ENCODE measurements at places on chromosomes 3 and 15.

DNA sequence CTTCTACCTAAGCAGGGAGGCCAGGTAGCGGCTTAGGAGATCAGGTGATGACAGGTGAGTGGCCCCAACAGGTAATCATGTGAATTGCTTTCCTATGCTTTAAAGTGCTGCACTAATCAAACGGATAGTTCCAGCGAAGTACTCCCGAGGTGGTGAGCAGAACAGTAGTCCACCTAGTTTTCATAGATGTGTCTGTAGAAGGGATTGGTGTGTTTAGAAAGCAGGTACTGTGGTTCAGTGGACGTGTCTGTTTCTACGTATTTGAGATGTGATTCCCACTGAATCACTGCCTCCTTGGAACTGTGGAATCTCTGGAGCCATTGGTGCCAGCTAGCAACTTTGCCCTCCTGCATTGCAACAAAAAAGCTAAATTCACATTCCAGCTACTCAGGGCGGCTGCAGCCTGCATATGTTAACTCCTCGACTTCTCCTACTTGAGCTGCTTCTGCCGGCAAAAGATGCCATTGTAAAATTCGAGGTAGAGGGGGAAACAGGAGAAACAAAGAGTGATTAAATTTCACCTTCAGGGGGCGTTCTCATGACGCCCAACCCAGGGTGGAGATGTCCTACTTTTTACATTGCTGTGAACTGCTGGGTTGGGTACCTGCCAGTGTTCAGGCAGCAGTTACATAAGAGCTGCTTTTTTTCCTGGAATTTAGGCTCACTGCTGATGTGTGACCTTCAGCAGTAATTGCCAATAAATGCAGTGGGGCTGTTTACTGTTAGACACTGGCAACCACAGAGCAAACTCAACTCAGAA is 227.3 kb downstream of the ITPR1 start:
- DNase-seq, result no peak

DNA sequence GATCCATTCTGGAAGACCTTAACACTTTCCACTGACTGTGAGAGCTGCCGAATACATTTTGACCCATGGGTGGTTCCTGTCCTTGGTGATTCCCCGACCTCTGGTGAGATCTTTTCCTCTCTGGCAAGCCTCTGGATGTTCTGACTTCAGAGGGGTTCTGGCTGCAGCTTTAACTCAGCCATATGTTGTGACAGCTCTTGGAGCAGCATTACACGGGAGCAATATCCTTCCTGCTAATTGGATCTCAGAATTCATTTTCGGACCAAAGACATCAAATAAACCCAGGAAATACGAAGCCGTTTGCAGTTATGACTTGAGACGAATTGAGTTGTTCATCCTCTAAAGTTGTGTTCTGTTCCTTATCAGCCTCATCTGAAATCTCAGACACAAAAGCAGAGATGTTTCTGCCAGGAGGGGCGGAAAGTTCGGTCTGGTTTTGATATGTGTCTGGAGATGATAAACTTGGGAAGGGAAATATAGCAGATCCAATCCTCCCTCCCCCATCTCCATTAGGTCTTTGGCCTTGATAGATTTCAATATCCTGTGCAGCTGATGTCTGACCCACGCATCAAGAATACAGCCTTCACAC is 10.0 kb downstream of the TMEM158 start:
- no peak for DNase-seq

GRCh38 chr15:88209111-88209510 is 47.4 kb downstream of the NTRK3 start:
- DNase-seq, result no peak

- DNase-seq, result no peak
These were observed 16.4 kb downstream of the FAM107A start for GRCh38 chr3:58560771-58561311.

GRCh38 chr15:63082366-63082765 is 39.3 kb upstream of the LACTB start:
- no peak for DNase-seq

DNA sequence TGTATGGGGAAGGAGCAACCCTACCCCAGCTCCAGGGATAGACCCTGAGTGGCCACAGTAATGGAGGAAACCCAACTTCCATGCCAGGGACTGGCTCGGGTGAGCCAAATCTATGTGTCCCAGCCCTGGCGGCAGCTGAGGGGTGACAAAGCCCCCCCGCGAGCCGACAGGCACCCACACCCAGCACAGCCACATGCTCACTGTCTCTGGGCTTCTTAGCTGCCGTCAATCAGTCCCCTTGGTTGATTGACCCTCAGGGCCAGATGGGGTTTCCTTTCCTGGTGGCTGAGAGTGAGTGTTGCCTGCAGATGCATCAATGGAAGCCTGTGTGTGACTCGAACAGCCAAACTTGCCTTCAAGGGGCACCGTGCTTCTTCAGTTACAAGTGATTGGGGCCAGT is 2.1 kb upstream of the OCA2 start:
- DNase-seq, result no peak

DNA sequence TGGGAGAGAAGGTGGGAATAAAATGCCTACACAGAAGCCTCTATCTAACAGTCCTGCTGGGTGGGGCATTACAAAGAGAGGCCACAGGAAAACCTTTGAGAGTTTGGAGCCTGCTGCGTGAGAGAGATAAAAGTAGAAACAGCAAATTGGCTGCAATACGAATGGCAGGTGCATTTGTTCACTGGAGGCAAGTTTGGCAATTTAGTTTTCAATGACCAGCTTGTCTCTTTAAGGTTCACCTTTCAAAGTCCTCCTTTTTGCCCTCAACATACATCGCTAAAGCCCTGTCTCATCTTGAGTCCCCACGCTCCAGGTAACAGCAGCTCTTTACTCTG is 405.7 kb downstream of the LSAMP start:
- DNase-seq, result no peak

DNA sequence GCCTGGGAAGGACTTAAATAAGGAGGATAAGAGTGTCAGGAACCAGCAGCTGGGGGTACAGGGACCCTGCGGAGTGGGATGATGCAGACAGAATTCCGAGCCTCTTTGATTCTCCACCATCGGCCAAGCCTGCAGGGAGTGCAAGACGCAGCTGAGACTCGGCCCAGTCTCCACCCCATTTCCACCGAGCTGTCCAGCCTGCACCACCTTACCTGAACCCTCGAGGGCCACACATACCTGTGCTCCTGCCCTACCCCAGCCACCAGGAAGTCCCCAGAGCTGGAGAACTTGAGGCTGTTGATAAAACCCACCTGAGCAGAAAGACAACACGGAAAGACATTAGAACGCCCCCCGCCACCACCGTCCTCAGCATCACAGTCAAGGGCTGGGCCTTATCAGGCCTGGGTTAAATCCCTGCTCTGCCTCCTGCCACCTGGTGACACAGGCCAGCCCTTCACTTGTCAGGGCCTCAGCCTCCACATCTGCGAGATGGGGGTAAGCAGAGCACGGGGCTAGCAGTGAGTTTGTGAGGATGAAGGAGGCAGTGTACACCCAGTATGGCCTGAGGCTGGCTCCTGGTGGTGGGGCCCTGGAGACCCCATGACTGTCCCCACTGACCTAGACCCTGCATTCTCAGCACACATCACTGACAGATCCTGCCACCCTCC is 8.1 kb downstream of the RRP9 start:
- no peak for DNase-seq

DNA sequence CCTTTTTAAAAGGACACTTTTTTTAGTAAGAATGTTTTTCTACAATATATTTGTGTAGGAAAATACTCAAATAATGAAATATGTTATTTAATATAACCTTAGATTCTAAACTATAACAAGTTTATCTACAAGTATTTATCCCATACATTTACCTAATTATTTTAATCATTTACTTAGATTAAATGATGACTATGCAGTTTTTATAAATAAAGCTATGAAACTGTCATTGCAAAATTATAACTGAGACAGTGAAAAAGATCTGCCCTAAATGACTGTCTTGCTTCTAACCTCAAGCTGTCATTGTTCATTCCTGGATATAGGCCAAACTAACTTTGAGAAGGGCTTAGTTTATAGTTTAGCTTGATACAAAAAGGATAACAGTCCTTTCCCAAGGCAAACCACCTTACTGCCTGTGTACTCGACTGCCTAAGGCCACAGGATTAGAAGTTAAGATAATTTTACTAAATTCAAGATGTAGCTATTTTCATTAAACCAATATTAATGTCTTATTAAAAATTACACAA is 84.1 kb downstream of the GLDN start:
- no peak for DNase-seq

DNA sequence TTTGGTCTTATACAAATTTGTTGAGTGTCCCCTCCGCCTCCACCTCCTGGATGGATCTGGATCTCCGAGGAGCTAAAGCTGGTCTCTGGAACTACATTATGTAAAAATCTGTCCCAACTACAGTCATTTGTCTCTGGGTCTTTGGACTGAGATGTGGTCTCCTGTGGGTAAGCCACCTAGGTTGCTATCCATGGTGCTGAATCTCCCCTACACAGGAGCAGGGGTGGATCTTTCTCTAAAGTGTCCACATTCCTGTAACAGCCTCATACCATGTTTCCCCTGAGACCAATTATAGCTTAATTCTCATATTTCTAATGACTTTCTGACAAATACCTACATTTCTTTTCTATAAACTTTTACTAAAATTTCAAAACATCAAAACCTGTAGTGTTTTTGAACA is 625.8 kb downstream of the TAFA4 start:
- DNase-seq, result no peak

DNA sequence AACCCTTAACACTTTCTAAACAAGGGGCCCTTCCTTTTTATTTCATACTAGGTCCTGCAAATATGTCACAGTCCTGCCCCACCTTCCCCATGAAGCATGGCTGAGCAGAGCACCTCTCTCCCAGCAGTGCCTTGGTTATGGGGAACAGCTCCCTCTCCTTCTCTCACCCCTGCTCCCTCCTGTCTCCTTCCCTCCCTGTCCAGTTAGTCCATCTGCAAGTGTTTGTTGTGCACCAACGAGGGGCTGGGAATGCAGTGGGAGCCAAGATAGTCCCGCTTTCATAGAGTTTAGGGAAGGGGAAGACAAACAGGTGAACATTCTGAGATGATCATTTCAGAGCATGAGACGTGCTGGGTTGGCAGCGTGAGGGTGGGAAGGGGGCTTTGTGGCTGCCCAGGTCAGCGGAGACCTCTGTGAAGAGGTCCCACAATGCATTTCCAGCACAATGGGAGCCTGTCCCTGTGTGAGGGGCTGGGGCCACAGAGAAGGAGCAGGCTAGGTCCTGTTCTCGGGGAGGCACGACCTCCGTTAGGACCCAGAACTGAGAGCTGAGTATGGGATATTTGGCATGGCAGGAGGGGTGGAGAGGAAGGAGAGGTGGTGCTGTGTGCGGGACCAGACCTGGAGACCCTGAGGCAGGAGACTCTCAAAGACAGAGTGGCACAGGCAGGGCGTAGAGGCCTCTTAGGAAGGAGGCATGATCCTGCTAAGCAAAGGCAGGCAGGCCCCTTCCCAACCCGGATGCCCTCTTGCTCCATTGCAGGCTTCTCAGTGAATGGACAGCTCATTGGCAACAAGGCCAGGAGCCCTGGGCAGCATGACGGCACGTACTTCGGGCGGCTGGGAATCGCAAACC is 5.5 kb upstream of the ITIH3 start:
- DNase-seq, result no peak

GRCh38 chr15:45338417-45338816 is 39.9 kb downstream of the GATM start:
- DNase-seq, result no peak

DNA sequence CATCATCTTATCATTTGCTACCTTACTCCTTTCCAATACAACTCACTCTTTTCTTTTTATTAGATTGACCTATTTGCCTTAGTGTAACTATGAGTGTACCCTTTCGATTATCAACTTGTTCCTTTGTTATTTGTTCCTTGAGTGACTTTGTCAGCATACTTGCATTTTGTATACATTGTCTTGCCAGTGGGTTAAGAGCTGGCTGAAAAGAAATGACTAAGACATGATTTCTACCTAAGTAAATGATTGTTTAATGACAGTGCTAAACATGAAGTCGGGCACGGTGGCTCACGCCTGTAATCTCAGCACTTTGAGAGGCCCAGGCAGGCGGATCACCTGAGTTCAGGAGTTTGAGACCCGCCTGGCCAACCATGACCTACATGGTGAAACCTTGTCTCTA is 1042.3 kb downstream of the TBL1XR1 start:
- no peak for DNase-seq

- DNase-seq, result no peak
These were observed 132.8 kb upstream of the SLC24A5 start for GRCh38 chr15:47987908-47988532.

- no peak for DNase-seq
These were observed 35.0 kb downstream of the SEC22C start for GRCh38 chr3:42546691-42547213.

- DNase-seq, result no peak
These were observed 122.4 kb downstream of the UBE2E2 start for GRCh38 chr3:23325466-23326065.

DNA sequence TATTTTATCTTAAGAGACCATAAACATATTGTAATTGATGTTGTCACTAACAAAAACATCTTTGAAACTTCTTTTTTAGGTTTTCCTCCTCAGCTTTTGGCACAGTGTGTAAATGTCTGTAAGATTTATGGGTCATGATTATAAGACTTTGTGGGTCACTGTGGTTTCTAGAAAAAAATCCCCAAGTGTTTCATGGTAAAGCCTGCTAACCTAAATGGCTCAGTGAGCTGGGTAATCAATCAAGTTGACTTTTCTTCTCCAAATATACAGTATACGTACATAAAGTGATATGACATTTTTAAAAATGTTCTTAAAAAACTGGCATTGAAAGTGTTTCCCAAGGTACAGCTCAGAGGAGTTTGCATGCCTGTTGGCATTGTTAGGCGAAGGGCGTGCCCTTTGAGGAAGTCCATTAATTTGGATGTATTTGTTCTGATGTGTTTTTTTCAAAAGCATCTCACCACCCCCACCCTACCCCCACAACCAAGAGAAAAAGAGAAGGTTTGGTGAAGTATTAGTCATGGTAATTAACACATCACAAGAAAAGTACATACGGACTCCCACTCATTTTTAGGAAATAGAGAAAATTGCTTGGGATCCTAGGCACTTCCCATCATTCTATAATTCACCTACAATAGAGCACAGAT is 385.4 kb upstream of the LRRC3B start:
- no peak for DNase-seq

GRCh38 chr3:132486099-132486498 is 68.8 kb downstream of the DNAJC13 start:
- no peak for DNase-seq

DNA sequence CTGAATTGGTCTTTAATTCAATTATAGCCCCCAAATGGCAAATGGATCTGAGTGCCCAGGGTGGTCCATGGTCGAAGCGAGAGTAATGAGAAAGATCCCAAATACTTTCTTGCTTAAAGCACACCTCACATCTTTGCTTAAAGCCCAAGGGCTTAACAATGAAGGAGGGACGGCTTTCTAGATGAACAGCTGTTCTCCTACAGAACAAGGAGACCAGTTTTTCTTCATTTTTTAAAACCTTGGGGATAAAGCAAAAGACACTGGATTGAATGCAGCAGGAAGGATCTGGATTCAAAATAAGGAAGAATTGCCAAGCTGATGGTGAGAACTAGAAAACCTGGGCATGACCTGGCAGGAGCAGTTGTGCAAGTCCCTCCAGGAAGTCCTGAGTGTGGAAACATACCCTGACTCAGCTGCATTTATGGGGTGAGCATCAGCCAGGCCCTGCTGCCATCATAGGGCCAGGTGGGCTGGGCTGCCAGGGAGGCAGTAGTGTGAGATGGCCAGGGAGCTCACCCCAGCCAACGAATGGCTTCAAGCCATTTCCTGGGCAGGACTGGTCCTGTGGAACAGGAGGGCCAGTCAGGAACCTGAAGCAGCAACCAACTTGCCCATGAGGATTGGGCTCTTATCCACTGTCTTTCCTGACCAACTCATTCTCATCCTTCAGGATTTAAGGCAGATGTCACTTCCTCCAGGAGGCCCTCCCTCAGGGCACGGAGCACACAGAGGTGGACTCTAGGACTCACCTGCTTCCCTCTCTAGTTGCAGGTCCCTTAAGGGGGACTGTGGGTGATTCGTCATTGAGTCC is 18.4 kb upstream of the RHCG start:
- DNase-seq, result no peak

All from stimulated activated CD8-positive, alpha-beta memory T cell treated with anti-CD3 and anti-CD28 coated beads, Interleukin-4, amount 100 ng/mL, for 1 hour (primary cell).